ENCODE measurements at places on chromosomes 11 and 22.

GRCh38 chr11:127862406-127862805, 725.0 kb downstream of the ETS1 start:
- DNase-seq: no peak

DNA sequence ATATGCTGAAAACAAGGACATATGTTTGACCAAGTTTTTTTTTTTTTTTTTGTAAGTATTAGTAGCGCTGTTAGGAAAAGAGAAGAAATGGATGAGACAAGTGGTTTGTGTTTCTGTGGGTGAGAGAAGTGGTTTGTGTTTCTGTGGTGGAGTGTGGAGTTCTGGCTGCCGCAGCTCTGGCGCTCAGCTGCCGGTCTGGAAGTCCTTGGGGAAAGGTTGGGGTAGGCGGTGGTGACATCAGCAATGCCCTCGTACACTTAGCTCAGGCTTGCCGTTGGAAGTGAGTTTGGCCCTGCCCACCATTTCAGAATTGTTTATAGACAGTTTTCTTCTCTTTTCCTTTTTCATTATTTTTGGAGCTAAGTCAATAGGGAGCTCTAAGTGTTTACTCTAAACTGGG, 116.6 kb downstream of the TBC1D22A start:
- DNase-seq: no peak

DNA sequence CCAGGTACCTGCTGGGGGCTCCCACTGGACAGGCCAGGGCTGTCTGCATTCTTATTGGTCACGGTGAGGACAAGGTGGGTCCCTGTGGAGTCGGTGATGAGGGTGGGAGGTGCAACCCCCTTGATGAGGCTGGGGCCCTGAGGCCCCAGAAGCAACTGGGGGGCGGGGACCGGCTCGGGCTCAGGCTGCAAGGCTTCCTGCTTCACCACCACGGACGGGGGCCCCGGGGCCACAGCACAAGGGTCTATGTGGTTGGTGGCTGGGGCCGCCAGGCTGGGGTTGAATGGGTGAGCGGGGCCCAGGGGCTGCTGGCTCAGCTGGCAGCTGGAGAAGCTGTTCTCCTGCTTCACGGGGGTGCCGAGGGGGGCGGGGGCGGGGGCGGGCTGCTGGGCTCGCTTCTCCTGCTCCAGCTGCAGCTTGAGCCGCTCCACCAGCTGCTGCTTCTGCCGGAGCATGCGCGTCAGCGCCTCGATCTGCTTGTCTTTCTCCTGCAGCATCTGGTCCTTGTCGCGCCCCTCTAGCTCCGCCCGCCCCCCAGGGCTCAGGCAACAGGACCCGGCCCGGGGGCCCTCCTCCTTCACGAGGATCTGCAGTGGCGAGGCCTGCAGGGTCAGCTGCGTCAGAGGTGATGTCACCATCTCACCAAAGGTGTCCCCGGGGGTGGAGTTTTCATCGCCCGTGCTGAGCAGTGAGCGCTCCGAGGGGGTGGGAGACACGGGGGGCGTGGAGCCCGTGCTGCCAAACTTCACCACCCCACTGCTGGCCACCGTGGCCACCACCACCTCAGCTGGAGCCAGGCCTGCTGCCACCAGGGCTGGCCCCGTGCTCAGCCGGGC, 48.2 kb downstream of the SGSM3 start:
- DNase-seq: no peak

- DNase-seq: no peak
Measured at GRCh38 chr22:27105142-27106025, 448.0 kb downstream of the MIAT start.

- DNase-seq: no peak
Measured at GRCh38 chr22:44634426-44635321, 67.3 kb upstream of the PRR5 start.

DNA sequence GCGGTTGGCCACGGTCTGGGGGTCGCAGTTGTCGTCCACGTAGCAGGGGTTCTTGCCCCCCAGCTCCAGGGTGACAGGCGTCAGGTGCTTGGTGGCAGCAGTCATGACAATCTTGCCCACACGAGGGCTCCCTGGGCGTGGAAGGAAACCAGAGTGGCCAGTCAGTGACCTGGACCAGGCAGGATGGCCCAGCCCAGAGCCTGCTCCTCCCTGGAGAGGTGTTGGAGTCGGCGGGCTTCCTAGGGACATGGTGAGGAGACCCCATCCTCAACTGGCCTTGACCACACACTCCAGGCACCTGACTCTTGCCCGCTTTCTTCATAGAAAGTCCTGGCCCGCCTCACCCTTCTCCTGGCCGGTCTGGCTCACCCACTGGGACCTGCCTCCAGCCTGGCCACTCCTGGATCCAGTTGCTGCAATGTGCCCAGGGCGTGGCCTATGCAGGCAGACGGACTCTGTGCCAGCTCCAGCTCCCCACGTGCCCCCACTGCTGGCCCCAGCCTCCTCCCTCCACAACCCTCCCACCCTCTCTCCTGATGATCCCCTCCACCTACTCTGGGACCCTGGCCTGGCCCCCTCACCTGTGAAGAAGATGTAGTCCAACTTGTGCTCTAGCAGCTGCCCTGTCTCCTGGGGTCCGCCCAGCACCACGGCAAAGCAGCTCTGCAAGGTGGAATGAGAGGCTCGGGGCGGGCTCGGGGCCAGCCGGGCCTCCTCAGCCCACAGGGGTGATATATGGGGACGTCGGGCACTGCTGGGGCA, 8.7 kb downstream of the ALDH3B2 start:
- DNase-seq: no peak

DNA sequence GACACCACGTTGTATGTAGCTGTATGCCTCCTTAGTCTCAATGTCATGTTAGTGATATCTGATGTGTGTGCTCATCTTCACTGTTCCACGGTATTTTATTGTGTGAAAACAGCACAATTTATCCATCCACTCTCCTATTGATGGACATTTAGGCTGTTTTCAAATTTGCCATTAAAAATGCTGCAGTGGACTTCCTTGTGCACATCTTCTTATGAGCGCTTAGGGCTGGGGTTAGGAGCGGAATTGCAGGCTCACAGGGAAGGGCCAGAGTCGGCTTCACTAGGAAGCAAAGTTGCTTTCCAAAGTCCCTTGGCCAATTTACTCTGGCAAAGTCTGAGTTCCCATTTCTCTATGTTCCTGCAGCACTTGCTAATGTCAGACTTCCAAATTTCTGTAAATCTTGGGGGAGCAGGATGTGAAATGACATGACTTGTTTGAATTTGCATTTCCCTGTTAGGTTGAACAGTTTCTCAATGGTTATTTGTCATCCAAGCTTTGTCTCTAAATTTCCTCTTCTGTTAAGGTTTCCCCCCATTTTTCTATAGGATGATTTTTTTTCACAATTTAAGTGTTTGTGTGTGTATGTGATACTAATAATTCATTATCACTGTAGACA, 75.4 kb downstream of the MYEOV start:
- no peak for DNase-seq

DNA sequence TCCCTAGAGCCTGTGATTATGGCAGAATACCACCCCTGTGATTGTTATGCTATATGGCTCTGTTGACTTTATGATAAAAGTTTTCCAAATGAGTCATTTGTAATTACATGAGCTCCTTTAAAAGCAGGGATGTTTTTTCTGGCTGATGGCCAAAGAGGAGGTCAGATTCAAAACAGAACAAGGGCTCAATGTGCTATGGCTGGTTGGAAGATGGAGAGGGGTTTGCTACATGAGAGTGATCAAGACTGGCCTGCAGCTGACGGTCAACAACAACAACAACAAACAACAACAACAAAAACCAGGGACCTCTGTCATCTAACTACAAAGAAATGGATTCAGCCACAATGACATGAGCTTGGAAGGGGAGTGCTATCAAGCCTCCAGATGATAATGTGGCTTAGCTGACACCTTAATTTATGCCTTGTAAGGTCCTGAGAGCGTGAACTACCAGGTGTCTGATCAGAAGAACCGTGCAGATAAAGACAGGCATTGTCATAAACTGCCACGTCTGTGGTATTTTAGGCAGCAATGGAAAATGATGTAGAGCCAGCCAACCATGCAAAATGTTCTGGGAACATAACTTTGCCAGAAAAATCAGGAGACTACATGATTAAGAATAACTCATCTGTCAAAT, 47.2 kb downstream of the PIWIL3 start:
- peak; percentile 67 for DNase-seq

DNA sequence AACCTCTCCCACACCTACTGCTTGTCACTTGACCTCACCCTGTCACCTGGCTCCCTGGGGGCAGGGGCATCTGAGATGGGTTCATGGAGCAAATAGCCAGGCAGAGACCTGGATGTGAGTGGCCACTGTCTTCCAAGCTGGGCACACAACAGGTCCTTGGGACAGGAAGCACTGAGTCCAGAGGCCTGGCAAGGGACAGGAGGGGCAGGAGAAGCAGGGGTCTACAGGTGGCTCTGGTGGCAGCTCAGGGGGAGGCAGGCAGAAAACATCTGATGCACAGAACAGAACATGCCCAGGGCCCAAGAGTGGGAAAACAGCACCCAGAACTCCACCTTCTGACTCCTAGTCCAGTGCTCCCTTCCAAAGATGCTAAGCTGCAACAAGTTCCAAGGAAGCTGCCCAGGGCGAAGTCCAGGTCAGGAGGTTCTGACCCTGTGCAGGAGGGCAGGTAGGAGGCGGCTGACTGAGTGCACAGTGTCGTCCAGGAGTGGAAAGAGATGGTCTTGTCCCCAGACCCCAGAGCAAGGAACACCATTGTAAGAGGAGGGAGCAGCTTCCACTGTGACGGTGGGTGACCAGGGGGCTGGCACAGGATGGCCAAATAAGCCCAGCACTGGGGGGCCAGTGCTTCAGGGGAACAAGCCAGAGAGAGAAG, 3.5 kb downstream of the TNFRSF13C start:
- no peak for DNase-seq

- no peak for DNase-seq
Measured at GRCh38 chr11:102325088-102325487, 7.8 kb downstream of the BIRC3 start.

DNA sequence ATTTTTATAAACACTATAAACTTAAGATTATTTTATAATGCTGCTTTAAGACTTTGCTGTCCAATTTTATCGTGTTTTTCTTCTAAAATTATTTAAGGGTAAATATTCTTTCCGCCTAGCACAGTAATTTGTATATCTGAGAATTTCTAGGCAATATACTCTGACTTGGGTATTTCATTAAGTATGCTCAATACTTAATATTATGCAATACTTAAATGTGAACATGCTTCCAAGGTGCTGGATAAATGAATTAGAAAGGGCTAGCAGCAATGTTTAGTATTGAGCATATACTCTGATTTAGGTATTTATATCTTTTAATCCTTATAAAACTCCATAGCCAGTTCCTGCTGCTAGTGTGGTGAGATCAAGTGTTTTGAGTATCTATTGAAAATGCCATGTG, 60.3 kb upstream of the ANO3 start:
- DNase-seq: no peak

DNA sequence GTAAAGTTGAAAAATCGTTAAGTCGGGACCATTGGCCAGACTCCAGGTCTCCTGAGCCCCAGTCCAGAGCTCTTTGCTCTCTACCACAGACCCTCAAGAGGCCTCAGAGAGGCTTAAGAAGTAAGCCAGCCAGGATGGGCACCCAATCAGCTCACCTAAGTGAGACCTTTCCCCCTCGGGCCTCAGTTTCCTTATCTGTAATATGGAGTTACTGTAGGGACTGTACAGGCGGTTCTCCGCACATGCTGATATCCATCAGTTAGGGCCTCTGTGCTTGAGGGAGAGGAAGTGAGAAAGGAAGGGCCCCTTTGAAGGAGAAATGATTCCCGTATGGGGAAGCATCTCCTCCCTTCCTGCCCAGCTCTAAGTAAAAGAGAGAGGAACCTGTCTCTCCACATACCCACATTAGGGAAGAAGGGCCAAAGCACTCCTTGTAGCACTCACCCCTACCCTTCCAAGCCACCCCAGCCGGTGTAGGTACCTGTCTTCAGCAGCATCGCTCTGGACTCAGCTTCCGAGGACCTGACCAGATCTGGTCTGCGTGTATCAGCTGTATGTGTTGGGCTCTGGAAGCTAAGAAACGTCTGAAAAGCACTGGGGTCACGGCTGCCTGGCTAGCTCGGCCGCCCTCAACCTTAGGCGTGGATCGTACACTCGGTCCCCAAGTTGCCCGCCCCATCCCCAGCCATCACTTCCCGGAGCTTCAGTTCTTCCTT, 653 bp downstream of the NAGA start:
- peak; percentile 47 for DNase-seq

- no peak for DNase-seq
Measured at GRCh38 chr22:31096657-31097279, 10.6 kb downstream of the SELENOM start.

GRCh38 chr22:16912281-16912680, 87.1 kb upstream of the XKR3 start:
- no peak for DNase-seq

GRCh38 chr11:77113382-77114088, 10.9 kb downstream of the OMP start:
- DNase-seq: peak; percentile 21

- peak; percentile 7 for DNase-seq
Measured at GRCh38 chr11:114026355-114026754, 33.2 kb upstream of the ZBTB16 start.

DNA sequence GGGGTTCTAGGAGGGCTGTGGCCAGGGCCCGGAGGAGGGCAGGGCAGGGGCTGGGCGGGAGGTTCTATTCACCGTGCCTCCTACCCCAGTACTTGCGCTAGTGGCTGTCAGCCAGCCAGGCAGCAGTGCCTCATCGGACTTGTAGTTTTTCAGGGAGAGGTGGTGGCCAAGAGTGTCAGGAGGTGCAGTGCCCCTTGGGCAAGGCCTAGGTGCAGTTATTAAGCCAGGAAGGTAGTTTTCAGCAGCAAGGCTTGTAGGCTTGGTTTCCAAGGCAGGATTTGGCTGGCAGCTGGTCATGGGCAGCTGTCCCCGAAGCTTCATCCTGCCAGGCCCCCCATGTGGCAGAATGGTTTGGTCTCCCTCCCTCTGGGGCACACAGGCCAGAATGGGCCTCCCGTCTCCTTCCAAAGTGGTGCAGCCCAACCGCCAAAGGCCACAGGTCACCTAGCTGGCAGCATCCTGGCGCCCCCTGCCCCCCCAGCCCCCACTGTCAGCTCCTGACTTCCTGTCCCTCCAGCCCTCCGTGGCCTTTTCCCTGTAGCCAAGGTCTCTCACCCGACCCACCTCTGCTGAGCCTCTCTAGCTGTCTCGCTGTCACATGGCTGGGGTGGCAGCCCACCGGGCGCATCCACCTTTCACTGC, 8.5 kb downstream of the CCDC88B start:
- no peak for DNase-seq

DNA sequence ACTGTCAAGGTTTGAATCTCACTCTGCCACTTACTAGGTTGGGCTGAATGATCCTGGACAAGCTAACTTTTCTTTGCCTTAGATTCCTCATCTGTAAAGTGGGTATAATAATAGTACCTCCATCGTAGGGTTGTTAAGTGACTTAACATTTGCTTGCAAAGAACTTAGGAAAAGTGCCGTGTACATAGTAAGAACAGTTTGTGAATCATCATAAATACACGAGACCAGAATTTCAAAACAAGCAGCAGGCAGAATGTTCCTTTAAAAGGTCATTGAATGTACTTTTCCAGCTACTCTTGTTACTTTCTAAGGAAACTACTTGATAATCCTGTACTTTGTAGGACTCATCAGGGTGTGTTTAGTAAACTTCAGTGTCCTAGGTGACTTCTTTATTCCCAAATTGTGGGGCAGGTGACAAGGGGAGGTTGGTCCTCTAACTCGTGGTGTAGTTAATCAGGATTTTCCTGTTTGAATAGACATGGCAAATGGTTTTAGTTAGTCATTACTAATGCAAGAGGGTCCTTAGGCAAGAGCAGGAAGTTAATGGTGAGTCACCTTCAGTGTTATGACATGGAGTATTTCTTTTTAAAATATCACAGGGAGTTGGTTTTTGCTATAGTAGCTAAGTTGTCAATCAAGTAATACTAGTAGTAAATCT, 67.9 kb downstream of the YAP1 start:
- DNase-seq: no peak

GRCh38 chr11:2217211-2218030, 45.8 kb upstream of the TH start:
- no peak for DNase-seq

GRCh38 chr22:25525376-25525775, 39.1 kb upstream of the GRK3 start:
- DNase-seq: no peak
